ENCODE measurements at places on chromosomes 7 and 10.

- no peak for ATAC-seq
Observed at GRCh38 chr7:68248973-68249372, 1252.3 kb downstream of the TYW1 start.

DNA sequence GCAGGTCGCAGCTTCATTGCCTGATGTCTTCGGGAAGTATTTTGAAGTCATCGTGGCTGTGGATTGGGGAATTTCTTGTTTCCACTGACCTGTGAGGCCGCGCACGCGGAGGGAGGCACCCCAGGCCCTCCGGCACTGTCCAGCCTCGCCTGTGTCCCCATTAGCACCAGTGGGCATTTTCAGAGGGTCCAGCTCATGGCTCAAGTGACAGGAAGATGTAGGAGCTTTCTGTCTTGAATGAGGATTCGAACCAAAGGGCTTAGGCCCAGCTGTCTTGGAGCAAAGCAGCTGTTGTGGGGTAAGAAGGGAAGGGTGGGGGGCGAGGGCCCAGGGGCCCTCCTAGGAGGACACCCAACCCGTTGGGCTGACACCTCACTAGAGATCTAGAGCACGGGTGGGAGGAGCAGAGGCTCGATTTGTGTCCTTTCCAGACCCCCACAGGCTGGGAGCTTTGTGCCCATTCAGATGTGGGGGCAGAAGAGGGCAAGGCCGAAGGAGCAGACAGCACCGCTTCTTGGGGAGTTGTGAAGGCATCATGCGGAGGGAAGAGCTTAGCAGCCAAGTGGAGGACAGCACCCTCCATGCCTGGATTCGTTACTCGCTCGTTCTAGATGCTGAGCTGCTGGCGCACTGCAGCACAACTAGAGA, 914 bp downstream of the ZNF37A start:
- no peak for ATAC-seq

DNA sequence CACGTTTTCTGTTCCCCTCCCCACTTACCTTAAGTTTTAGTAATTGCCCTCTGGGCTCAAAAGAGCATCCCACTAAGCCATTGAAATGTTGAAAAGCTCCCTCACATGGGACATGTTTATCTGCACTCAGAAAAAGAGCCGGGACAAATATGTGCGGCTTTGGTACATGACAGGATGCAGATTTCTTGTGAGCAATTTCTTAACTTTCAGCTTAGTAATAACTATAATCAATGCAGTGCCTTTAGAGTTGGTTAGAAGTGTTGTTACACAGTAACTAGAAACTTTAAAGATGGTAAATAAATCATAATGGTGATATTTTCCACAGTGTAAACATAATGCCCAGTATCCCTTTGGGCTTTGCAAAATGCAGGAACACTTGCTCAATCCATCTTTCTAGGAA, 89.2 kb downstream of the ZNF365 start:
- ATAC-seq = no peak

- no peak for ATAC-seq
Observed at GRCh38 chr10:124629415-124629814, 114.8 kb downstream of the FAM53B start.

DNA sequence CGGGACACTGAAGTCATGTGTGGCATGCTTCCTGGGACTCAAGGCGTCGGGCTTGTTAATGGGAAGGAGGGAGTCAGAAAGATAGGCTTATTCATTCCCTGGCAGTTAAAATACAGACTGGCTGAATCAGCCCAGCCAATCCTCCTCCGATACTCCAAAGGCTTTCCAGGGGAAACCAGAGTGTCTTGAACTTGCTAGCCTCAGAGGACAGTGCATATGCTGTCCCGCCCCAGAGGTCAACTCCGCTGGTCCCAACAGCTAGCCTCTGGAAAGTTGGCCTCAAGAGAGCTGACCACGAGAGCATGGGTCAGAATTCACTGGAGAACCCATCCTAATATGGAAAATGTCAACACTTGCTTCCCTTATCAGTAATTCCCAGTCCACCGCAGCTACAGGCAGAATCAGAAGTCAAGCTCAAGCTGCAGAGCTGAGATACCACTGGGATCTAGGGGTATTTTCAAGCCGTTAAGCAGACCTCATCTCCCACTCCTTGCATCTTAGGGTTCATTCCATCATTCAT, 43.0 kb downstream of the ELMO1 start:
- ATAC-seq = peak; percentile 54

DNA sequence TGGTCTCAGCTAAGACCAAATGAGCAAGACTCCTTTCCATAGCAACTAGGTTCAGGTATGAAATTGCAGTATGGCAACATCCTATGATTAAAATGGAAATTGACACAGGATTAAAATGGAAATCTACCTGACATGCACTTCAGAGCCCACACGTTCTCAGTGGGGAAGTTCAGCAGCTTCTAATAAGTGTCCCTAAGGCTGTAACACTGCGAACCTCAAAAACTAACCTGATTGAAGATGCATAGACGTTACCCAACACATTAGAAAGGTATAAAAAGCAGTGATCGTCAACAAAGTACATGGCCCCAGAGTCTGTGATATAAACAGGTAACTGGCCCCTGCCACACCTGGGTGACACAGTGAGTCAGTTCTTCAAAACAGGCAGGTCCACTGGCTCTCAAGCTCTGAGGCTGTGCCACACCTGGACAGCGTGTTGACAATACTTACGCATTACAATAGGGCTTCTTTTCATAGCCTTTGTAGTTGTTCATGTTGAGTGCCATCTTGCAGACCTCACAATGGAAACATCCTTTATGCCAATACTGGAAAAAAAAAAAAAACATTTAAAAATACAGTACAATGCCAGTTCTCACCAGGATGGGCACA, 274.9 kb upstream of the NEBL start:
- ATAC-seq = no peak
